Spleen (tissue), 13 donors: ENCODE measurements at places on chromosomes 1 and 21. TPM values are rescaled to one million over a fixed set of nuclear protein-coding genes. Genes with fewer than 3 reads are reported as not detected.

C1orf226 gene
- 1.5 TPM for total RNA-seq

CSDE1 gene
- total RNA-seq, result 435 TPM

CRYAA gene
- total RNA-seq, result not detected

CD101 gene
- total RNA-seq, result 15.1 TPM

HCRTR1 gene
- total RNA-seq, result not detected

RHBDL2 gene
- total RNA-seq, result not detected

AGMAT gene
- 1.6 TPM for total RNA-seq

WDR77 gene
- total RNA-seq, result 34.9 TPM

TPRG1L gene
- 30.6 TPM for total RNA-seq

GPR3 gene
- total RNA-seq, result not detected

OR2G6 gene
- total RNA-seq, result 0.54 TPM

OR2L3 gene
- 1.0 TPM for total RNA-seq

- DNase-seq, result no peak
These were observed 45.7 kb downstream of the FYB2 start for GRCh38 chr1:56773341-56774066.

DNA sequence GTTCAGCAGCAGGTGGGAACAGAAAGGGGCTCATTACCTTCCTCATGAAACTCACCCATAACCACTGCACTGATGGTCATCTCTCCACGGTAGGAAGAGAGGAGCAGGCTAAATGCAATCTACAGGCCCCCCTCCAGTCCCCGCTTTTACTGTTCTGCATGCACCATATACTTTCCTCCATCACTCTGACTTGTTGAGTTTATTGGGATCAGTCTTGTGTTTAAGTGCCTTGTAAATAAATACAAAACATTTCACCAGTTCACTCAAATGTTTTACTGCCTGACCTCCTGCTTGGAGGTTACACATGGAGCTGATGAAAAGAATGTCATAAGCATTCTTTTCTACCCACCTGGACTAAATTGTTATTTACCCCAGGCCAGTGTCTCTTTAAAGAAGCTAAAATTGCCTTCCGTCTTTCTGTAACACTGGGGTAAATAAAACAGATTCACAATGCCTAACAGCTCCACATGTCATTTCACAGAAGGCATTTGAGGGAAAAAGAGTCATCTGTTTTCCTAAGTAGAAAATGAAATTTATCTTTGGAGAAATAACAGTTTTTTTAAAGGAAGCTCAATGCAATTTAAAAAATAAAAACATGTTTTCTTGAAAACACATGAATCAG is 30.7 kb downstream of the PTPN14 start:
- no peak for DNase-seq

DNA sequence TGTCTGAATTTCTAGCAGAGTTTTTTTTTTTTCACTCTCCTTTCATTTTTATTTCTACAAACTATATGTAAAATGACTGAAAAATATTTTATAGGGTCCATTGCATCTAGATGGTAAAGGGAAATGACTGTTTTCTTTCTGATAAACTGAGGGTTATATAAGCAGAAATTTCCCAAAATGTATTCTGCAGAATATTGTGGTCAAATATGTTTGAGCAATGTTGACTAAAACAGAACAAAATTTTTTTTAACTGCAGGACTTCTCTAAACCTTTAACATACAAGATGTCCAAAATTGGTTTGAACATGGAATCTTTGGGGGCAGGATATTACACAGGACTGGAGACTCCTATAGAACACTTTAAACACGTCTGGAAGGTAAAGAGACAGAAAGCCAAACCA is 190.5 kb downstream of the TOMM20 start:
- DNase-seq, result no peak

GRCh38 chr1:76870037-76870436 is 2.8 kb downstream of the ST6GALNAC5 start:
- DNase-seq, result no peak

- no peak for DNase-seq
These were observed 135.9 kb downstream of the ACBD6 start for GRCh38 chr1:180366371-180367068.

GRCh38 chr1:209607102-209607794 is 23.7 kb downstream of the CAMK1G start:
- DNase-seq, result no peak

- DNase-seq, result no peak
These were observed 60.1 kb downstream of the SH3GLB1 start for GRCh38 chr1:86764523-86764922.

DNA sequence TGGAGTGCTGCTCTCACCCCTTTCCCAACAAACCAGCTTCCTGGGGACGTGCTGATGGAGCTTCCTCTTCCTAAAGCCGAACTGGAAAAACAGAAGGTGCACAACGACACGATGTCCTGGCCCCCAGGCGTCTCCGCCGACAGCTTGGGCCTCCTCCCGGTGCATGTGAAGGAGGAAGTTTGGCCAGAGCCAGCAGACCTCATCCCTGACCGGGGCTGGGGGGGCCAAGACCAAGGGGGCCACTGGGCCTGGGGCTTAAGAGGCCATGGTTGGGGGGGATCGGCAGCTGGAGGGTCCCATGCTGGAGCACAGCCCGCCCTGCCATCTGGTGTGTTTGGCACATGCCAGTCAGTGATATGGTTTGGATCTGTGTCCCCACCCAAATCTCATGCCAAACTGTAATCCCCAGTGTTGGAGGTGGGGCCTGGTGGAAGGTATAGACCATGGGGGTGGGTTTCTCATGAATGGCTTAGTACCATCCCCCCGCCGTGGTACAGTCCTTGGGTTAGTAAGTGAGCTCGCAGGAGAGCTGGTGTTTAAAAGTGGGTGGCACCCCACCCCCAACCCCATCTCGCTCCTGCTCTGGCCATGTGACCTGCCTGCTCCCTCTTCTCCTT is 6.4 kb downstream of the HES4 start:
- DNase-seq, result peak; percentile 69

- peak; percentile 84 for DNase-seq
These were observed 30.9 kb downstream of the GPA33 start for GRCh38 chr1:167059045-167059808.

DNA sequence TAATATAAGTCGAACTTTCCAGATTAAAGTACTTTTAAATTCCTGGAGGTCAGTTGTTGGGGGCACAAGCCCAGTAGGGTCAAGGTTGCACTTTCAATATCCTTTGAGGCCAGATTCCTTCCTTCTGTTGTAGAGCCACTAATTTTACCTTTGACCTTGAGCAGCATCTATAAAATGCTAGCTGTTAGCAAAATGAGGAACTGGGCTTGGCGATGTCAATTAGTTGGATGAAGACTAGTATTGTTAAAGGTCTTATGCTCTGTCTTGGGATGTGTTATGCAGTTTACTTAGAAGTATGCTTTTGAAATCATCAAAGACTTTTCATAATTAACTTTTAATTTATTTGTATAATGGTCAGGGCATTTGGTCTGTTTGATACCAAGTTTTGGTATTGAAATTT is 425.9 kb upstream of the PROX1 start:
- DNase-seq, result no peak

DNA sequence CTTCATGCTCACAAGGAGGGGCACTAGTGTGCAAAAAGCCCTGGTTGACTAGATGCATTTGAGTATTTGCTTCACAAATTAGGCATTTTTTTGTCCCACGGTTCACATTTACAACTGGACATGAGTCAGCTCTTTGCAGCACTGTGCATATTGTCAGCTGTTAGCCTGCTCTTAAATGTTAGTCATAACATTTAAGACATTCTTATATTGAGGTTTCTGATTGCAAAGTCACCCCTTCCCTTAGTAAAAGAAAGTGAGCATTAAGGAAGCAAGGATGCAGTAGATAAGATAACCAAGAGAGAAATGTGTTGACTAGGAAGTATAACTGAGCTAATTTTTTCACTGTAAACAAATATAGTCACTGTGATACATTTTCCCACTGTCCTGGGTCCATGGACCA is 132.6 kb upstream of the CTTNBP2NL start:
- DNase-seq, result no peak

- peak; percentile 36 for DNase-seq
These were observed 17.0 kb downstream of the FAM151A start for GRCh38 chr1:54606096-54606989.

GRCh38 chr1:226945106-226945857 is 5.2 kb downstream of the COQ8A start:
- DNase-seq, result no peak

DNA sequence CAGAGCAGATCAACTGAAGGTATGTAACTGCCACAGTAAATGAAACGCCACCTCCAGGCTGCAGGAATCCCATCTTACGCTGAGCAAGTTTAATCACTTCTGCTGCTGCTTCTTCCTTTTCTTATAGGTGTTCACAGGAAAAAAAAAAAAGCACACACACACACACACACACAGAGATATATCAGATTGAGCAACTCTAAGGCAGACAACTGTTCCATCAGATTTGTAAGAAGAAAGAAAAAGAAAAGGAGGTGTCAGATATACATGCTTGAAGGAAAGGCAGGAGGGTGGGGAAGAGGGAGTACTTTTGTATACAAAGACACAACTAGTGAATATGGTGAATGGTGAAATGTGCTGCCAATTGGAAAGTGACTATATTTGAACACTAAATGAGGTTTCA is 28.6 kb downstream of the DSTYK start:
- DNase-seq, result no peak

GRCh38 chr1:201480231-201481003 is 11.4 kb upstream of the PHLDA3 start:
- peak; percentile 92 for DNase-seq

DNA sequence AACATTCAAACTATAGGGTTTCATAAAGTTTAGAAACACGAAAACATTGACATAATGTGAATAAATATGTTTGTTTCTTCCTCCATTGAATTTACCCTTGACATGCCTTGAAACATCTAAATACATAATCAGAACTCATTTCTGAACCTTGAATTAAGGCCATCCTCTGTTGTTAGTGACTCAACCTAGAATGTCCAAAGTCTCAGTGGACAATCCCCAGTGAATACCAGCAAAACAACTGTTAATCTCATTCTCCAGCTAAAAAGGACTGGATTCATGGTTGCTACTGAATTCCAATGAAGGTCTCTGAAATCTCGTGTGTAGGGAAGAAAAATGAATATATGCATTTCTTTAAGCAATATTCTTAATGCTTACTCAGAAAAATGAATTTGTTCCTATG is at the start of gene OR2L2:
TSS of gene OR2L2 (plus strand) at position 301 of the 400 bp plus-strand sequence. CDS start 8,198 bp downstream, outside the sequence.
- DNase-seq, result no peak

DNA sequence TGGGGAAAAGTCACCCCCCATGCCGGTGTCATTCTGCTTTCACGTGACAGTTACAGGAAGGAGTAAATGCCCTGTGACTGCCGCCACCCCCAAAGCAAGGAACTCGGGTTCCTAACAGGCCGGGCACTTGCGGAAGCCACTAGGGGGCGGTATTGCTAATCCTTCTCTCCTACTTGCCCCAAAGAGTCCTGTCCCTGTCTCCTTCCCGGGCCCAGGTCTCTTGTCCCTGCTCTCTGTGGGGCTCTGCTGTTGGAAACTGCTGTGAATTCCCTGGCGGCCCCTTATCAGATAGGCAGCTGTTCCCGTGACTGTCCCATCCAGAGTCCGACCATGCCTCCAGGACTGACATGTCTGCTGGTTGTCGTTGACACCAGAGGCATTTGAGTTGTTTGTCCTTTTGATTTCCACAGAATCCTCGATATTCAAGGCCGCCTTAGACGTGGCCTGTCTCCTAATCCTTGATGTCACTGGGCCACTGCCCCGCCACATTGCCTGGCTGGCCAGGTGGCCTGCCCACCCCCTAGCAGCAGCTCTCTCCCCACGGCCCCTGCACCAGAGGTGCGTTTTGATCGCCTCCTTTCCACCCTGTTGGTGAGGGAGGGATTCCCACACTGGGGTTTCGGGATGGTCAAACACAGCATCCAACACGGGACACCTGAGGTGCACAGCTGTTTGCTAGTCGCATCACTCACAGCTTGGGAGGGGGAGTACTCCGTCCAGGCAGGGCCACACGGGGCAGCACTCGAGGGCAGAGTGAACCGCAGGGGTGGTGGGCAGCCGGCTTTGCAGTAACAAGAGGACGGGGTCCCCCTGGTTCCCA is 37.3 kb downstream of the CHAF1B start:
- DNase-seq, result no peak

GRCh38 chr1:109617291-109617801 is 2.1 kb downstream of the GNAT2 start:
- DNase-seq, result no peak

DNA sequence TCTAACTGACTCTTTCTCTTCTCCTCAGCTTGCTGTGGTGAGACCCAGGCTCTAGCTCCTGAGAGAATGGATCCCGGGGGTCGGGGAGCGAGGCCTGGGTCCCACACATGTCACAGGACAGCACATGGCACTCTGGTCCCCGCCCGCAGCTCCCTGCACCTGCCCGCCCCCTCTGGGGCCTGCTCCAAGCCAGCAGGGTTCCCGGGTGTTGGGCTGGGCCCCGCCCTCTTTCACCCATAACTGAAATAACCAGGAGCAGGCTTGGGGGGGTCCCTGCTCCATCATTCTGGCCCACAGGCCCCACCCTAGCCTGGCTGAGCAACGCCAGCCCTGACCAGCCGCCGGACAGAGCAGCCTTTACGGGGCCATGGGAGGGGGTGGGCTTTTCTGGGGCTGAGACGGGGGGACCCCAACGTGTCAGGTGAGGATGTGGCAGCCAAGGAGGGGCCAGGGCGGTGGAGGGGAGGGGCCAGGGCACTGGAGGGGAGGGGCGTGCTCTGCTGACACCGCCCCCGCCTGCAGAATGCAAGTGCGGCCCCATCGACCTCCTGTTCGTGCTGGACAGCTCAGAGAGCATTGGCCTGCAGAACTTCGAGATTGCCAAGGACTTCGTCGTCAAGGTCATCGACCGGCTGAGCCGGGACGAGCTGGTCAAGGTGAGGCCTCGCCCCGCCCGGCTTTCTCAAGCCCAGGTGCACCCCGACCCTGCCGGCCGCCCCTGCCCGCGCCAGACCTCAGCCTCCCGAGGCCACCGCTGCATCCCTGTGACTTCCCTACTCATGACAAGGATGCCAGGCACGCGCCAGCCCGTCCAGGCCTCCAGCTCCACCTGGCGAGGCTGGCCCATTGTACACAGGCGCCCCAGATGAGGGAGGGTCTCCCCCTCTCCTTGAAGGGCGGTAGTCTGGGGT is 19.4 kb downstream of the COL6A1 start:
- DNase-seq, result peak; percentile 64

DNA sequence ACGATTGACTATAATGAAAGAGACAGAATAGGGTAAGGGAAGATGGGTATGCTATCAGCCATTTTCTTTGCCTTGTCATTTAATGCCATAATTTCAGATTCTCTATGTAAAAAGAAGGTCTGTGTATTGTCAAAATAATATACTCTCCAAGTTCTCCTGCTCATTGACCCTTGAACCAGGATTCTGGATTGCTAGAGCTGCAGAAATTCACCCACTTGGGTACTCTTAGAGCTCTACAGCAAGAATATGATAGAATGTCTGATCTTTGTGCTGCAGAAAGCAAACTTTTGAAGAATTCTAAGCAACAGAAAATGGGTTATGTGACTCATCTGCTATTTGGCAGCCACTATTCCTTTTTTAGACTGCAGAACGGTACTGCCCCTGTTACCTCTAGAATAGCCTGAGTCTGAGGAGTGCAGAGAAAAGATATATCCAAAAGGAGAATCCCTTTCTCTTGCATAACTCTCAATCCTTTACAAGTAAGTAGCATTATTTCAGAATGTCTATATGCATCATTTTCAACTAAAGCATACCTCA is 78.2 kb upstream of the TENT5C start:
- DNase-seq, result no peak
